ENCODE measurements at places on chromosomes 4 and X. TPM values are rescaled to one million over a fixed set of nuclear protein-coding genes. Genes with fewer than 3 reads are reported as not detected.

HELT gene
- total RNA-seq: not detected

TLR3 gene
- total RNA-seq: 0.97 TPM

RAB41 gene
- not detected for total RNA-seq

SPANXA2 gene
- total RNA-seq: not detected

GPAT3 gene
- 15.1 TPM for total RNA-seq

RIPPLY1 gene
- not detected for total RNA-seq

DCHS2 gene
- under 0.01 TPM for total RNA-seq

GATA1 gene
- total RNA-seq: not detected

CDKL2 gene
- 1.3 TPM for total RNA-seq

SHISA3 gene
- total RNA-seq: not detected
